ENCODE measurements at places on chromosomes 3 and 15. TPM values are rescaled to one million over a fixed set of nuclear protein-coding genes. Genes with fewer than 3 reads are reported as not detected.

DNA sequence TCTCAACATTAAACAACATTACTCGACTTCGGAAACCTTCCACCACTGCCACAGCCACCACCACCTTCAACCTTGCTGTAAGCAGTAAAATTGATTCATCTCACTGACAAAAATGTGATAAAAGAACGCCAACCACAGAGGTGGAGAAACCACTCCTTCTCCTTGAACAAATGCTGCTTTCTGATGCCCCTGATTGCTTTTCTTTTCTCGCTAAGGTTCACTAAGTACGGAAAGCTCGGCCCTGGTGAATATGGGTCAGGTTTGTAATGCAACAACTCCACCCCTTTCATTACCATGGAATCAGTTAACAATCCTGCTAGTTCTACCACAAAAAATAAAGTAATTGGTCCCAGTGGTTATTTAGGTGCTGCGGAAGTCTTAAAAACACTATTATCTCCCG, 44.9 kb downstream of the MEIS2 start:
- no peak for DNase-seq
- H3K27ac ChIP-seq = peak overlapping the region; percentile 40
- H3K4me1 ChIP-seq = peaks cover 11% of the 10 kb centered on the region
- no peak overlapping the region for H3K4me3 ChIP-seq

Gene TMEM42
- 22.7 TPM for polyA plus RNA-seq

Gene CPA3
- polyA plus RNA-seq = 0.89 TPM

GRCh38 chr3:8644748-8645390, at the start of gene SSUH2:
TSS of gene SSUH2 (minus strand) at chr3:8644798. CDS start at chr3:8644758, 40 bp downstream.
- H3K27ac ChIP-seq = no peak within 1 kb of the TSS
- peaks cover 7% of the 10 kb centered on the region for H3K4me1 ChIP-seq
- no peaks in the 10 kb centered on the region for H3K36me3 ChIP-seq
